Left ventricle myocardium inferior (tissue), 1 donor: ENCODE measurements at places on chromosomes 16 and 17.

DNA sequence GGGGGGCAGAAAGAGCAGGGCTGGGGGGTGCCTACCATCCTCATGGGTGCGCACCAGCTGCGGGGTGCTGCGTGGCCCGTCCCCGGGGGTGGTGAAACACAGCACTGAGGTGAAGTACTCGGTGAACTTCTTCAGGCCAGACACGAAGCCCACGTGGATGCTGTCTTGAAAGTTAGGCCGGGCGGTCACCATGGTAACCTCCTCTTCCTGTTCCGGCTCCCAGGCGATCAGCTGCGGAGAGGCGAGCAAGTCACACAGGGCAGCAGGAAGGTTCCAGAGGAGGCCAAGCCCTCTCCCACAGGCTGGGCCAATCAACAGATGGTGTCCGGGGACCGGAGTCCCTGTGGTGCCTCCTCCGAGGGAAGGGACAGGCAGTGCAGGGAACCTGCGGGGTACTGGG, 90.1 kb upstream of the CDC42EP4 start:
- peak; percentile 62 for DNase-seq
- H3K36me3 ChIP-seq, result no peaks in the 10 kb centered on the region
- no peaks in the 10 kb centered on the region for H3K4me1 ChIP-seq
- H3K4me3 ChIP-seq, result no peak overlapping the region
- no peaks in the 10 kb centered on the region for H3K27me3 ChIP-seq

- no peaks in the 10 kb centered on the region for H3K36me3 ChIP-seq
- no peak within 1 kb of the TSS for H3K4me3 ChIP-seq
- no peak within 1 kb of the TSS for H3K27ac ChIP-seq
- peaks cover 4% of the 10 kb centered on the region for H3K4me1 ChIP-seq
- DNase-seq, result no peak
- peaks cover 100% of the 10 kb centered on the region for H3K27me3 ChIP-seq
These were observed at the start of gene PRSS21 for GRCh38 chr16:2816751-2817339. Gene PRSS21 (plus strand): TSS chr16:2817237. CDS start chr16:2817269, 32 bp downstream.

- H3K4me1 ChIP-seq, result no peaks in the 10 kb centered on the region
- no peak for DNase-seq
These were observed 10.8 kb upstream of the TNFSF12 start for GRCh38 chr17:7538050-7538449.

- no peak overlapping the region for H3K27ac ChIP-seq
- H3K27me3 ChIP-seq, result peaks cover 17% of the 10 kb centered on the region
- DNase-seq, result no peak
- H3K4me1 ChIP-seq, result peaks cover 18% of the 10 kb centered on the region
These were observed 8.9 kb downstream of the NKIRAS2 start for GRCh38 chr17:42028791-42029127.
